ENCODE measurements at places on chromosomes 6 and 20.

GRCh38 chr6:99349171-99350141 is at the start of gene FAXC:
FAXC (minus strand) TSS chr6:99349674; CDS start chr6:99349372, 302 bp downstream.
- no peak for DNase-seq

DNA sequence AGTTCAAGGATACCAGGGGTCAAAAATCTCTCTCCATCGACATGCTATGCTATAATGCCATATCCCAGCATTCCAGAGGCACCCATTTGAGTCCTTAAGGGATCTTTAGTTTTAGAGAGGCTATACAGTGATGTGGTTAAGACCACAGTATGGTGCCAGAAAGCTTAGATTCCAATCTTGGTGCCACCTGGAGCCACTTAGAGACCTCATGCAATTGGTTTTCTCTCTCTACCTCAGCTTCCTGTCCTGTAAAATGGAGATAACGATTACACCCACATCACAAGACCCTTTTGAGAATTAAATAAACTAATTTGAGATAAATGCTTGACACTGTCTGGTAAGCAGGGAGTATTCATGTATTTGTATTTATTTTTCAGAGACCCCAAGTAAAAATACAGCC is 39.0 kb downstream of the PLAGL1 start:
- DNase-seq = no peak

GRCh38 chr20:8018958-8019245 is 659 bp downstream of the TMX4 start:
- peak; percentile 52 for DNase-seq

DNA sequence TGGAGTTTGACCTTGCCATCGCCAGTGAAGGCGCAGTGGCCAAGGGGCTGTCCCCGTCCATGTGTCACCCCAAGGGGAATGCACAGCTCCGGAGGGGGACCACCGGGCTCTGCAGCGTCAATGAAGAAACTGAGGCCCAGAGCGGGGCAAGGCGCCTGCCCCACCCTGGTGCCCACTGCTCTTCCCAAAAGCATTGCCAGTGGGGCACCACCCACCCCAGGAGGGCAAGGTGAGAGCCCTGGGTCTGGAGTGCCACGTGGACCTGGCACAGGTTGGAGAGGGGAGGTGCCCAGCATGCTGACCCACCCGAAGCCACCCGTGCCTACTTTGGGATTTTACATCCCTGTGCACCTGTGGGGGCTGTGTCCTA is 8.3 kb downstream of the NTSR1 start:
- DNase-seq = no peak

DNA sequence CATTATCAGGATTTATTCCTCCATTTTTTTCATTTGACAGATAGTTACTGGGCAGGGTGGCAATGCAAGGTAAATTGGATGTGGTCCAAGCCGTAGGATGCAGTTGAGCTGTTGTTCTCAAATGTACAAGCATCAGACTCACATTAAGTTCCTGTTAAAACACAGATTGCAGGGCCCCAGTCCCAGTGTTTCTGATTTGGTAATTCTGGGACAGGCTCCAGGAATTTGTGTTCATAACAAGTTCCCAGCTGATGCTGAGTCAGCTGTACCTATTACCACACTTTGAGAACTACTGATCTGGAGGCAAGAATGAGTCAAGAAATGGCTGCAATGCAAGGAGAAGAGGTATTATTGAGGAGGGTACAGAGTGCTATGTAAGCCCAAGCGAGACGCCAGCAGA is 11.7 kb downstream of the TMEM244 start:
- no peak for DNase-seq

- no peak for DNase-seq
These were observed 725 bp downstream of the OSER1 start for GRCh38 chr20:44209686-44210405.

DNA sequence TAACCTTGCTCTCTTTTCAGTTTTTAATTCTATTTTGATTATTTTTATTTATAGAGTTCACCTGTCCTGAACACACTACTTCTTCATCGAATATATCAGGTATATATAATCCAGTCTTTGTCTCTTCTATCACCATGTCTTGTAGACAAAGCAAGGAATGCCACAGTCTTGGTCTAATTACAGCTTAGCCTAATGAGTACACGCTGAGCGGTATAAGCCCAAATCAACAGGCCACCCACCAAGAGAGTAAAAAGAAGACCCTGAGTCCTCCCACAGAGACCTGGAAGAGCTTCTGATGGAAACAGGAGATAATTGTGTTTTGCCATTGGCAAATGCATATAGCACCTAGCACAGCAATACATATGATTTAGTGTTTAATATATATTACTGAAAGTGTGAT is 68.7 kb upstream of the TCF21 start:
- DNase-seq = no peak

GRCh38 chr6:139480356-139481165 is 106.1 kb upstream of the CITED2 start:
- DNase-seq = no peak

DNA sequence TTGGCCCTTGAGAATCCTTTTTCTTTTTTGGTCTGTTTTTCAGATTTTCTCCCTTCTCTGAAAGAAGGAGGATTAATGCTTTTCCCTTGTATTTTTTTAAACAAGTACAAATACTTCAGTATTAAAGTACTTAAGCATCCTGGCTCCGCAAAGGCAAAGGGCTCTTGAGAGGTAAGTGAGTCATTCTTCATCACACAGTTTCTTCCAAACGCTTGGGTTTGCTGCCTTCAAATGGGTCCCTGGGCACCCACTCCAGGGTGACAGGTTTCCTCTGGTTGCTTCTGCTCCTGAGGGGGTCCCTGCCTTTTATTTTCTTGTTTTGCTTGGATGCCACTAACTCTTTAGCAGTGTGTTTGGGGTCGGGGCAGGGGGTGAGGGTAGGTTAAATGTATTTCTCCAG is 437.1 kb downstream of the PTPRT start:
- DNase-seq = no peak

DNA sequence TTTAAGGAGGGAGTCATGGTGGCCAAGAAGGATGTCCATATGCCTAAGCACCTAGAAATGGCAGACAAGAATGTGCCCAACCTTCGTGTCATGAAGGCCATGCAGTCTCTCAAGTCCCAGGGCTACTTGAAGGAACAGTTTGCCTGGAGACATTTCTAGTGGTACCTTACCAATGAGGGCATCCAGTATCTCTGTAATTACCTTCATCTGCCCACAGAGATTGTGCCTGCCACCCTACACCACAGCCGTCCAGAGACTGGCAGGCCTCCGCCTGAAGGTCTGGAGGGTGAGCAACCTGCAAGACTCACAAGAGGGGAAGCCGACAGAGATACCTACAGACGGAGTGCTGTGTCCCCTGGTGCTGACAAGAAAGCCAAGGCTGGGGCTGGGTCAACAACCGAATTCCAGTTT is 115.0 kb downstream of the HFE start:
- DNase-seq = no peak

GRCh38 chr6:113381959-113382358 is 475.2 kb upstream of the MARCKS start:
- DNase-seq = no peak

GRCh38 chr20:33686100-33686983 is at the start of gene E2F1:
E2F1 (minus strand) TSS chr20:33686385; CDS start chr20:33686264, 121 bp downstream.
- DNase-seq = peak; percentile 91

DNA sequence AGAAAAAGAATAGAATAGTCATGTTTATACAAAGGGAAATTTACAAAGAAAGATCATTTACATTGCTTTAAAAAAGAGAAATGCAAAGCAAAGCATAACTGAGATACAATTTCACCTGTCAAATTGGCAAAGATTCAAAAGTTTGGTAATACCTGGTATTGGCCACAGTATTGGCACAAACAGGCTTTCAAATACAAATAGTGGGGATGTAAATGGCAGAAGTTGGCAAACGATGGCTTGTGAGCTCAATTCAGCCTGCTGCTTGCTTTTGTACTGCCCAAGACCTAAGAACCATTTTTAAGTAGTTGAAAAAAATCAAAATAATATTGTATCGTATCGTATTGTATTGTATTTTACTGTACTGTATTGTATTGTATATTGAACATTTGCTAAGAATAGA is 194.5 kb upstream of the JAG1 start:
- DNase-seq = no peak

- DNase-seq = no peak
These were observed 70.5 kb downstream of the NINL start for GRCh38 chr20:25514747-25515340.

All from activated gamma-delta T cell treated with anti-CD3 and anti-CD28 coated beads, Interleukin-2, amount 50 U/mL, for 16 hours (primary cell).